ENCODE measurements at places on chromosomes 5 and 9. TPM values are rescaled to one million over a fixed set of nuclear protein-coding genes. Genes with fewer than 3 reads are reported as not detected.

Gene ADGRD2
- total RNA-seq = not detected

Gene CNTLN
- 0.25 TPM for total RNA-seq

Gene NOP16
- total RNA-seq = 24.2 TPM

Gene SHLD3
- 3.6 TPM for total RNA-seq

Gene CDK5RAP2
- 84.2 TPM for total RNA-seq

Gene FLT4
- 0.45 TPM for total RNA-seq

Measured in activated CD4-positive, alpha-beta memory T cell treated with anti-CD3 and anti-CD28 coated beads, Interleukin-2, amount 10 ng/mL, durations not matched to agents 7 days and 5 days (primary cell).